ENCODE measurements at places on chromosomes 3 and 15.

DNA sequence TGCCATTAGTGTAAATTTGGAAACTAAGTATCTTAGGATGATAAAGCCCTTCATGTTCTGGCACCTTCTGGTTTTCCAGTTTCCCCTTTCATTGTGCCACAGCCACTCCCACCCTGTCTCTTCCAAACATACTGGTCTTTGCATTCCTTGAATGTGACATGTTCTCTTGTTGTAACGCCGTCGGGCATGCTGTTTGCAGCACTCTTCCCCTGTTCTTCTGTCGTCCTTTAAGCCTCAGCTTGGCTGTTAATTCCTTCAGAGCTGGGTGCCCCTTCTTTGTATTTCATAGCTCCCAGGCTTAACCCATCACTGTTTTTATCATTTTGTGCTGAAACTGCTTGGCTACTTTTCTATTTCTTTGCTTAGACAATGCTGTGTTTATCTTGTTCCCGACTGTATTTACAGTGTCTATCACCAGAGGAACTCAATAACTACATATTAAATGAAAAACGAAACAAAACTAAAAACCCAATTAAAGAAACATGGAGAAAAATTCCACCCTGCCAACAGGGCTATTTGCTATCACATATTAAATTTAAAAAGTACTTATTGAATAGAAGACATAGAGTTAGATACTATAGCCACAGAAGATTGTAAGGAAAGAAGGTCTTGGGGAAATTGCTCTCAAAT lies 95.4 kb upstream of the KCNAB1 start:
- DNase-seq, result no peak

GRCh38 chr3:128875556-128876120 lies 3.8 kb upstream of the ACAD9 start:
- DNase-seq, result no peak

DNA sequence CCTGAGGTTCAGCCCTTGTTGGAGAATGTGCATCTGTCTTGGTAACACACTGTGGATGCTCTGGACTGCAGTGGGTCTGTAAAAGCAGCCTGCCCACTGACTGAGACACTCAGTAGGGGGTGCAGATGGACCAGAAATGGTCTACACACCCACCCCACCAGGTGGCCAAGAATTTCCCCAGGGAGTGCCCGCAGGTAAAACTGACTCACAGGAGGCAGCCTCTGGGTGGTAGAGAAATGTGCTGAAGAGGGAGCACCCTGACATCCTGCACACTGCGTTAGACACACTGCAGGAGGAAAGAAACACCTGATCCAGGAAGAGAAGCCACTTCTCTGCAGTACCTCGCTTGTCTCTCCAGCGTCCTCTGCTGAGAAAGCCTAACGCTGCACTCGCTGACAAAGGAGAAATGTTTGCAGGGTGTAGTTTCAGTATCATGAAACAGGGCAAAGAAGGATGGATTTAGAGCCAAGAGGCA lies 109.5 kb upstream of the ABHD17C start:
- no peak for DNase-seq

GRCh38 chr3:165389064-165389463 lies 192.9 kb upstream of the SLITRK3 start:
- peak; percentile 44 for DNase-seq

DNA sequence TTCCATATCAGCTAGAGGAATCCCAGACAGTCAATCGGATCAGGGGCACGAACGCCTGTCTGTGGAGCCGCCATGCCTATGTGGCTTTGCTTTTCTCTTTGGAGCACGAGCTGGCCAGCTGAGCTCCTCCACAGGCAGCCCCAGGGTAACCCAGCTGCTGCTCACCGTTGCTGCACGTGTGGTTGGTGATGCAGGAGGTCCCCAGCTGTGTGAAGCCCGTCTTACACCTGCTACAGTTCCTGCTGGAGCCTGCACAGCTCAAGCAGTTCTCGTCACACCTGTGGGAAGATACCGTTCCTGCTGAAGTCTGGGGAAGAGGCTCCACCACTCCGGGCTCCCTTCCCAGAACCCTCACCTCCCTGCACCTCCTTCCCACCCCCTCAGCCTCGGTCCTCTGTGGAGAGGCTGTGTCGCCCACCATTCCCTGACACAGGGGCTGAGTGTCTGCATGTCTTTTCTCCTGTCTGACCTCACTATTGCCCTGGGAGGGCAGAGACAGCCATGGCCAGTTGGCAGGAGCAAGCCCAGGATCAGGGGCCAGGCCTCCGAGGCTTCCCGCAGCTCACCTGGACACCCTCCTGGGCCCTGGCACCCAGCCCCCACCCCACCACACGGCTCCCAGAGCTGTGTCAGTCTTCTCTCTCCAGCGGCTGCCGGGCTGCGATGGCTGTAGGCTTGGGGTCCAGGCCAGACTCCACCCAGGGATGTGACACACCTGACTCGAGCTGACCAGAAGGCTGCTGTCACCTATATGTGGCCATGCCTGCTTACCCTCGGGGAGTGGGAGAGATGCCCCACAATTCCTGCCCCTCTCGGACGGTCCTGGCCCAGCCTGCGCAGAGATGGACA lies 12.2 kb upstream of the SNRPA1 start:
- no peak for DNase-seq

GRCh38 chr15:66131831-66132230 lies 121.7 kb downstream of the MEGF11 start:
- no peak for DNase-seq

DNA sequence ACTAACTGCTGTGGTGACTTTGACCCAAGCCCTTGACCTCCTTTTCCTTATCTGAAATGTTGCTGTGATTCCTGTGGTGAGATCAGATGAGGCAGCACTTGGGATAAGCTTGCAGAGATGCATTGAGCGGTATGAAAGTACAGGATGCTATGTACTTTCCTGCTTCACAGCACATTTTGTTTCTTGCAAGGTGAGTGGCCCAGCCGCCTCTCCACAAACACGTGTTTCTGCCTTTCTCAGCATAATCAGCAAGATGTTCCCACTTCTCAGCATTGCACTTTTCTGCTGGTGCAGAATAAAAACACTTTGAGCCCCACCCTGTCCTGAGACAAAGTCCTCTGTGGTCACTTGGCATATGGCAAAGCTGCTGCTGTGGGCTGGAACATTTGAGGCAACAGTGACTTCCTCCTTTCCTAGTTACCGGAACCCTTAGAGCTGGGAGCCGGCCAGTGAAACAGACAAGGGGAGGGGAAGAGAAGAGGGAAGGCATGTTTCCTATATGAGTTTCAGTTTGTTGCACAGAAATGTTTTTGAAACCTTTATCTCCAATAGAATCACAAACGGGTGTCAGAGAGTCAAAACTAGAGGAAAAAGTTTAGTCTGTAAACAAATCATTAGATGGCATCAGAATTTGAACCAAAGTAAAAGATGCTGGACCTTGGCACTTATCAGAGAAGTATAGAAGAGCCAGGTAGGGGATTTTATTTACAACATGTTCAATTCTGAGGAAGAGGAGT lies 5.0 kb downstream of the NUDT16 start:
- DNase-seq, result no peak

GRCh38 chr3:32510075-32510724 lies 7.5 kb upstream of the CMTM6 start:
- no peak for DNase-seq

- no peak for DNase-seq
Measured at GRCh38 chr15:62242999-62243398, 77.9 kb upstream of the C2CD4B start.

DNA sequence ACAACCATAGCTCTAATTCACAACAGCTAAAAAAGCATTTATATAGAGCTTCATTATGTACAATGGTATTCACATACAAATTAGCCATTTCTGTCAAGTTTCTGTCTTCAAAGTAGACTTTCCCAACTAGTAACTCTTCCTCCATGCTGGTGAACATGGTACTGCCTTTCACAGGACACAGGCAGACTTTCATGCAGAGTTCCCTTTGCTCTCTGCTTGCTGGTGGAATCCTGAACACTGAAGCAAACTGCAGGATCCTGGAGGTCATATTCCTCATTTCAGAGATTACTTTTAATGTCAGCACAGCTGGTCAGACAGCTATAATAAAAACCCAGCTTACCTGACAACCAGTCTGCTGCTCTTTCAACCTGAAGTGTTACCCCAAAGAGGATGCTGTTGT lies 53.6 kb downstream of the TASOR start:
- no peak for DNase-seq

DNA sequence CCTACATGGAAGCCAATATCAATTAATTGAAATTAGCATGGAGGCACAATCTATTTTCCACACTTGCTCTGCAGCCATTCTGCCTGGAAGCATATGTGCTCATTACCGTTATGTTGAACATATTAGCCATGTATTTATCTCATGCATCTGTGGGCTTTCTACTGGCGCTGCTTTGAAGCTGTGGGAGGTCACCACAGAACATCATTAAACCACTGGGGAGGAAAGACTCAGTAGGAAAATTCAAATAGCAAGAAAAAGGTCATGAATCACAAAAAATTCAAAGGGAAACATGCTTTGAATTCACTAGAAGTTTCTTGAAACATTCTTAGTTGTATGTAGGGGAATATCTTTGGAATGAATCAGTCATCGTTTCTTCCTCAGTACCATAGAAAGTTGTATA lies 652.5 kb downstream of the EDEM1 start:
- DNase-seq, result peak; percentile 72

DNA sequence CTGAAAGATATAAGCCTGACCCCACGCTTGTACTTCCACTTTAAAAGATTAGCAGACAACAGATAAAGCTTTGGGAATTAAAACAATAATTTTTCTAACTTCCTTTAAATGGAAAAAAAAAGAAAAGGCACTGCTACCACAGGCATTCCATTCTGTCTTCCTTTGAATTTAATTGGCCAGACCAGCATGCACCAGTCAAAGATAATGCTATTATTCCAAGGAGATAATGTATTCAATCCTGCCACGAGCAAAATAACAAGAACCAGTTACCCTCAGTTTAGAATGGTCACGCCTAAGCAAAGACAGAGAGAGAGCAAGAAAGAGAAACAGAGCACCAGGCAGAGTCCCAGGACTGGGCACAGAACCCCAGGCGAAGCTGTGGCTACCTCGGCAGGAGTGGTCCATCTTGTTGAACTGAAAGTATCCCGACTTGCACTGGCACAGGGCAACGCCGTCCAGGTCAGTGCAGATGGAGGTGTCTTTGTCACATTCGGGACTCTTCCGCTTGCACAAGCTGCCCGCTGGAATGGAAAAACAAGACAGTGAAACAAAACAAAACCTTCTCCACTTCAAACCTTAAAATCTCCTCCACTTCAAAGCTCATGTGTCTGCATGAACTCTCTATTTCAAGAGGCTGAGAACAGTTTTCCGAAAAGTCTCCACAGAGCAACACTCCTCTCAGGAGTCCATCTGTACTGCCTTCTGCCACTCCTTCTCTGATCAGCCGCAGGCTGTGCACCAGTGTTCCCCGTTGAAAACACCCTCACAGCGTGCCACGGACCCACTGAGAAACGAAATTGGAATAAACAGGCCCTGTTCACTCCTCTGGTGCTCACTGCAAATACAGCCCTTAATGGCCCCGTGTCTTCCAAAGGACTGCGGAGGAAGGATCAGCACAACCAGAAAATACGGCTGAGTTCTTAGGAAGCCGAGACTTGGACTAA lies 58.2 kb downstream of the HEG1 start:
- DNase-seq, result no peak

DNA sequence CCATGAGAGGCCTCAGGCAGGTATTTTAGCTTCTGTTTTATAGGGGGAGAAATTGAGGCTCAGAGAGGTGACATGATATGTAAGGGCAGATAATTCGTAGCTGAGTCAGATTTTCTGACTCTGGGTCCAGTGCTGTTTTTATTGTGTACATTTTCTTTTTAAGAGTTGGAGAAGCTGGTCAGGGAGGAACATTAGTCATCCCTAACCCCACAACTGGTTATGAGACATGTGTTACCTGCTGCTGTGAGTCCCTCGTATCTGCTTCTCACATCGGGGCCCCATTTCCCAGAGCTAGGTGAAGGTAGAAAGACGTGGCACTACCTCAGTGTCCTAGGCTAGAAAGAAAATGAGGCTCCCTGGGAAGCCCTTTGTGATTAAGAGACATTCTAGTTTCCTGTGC lies 28.6 kb downstream of the GALNT15 start:
- DNase-seq, result no peak

DNA sequence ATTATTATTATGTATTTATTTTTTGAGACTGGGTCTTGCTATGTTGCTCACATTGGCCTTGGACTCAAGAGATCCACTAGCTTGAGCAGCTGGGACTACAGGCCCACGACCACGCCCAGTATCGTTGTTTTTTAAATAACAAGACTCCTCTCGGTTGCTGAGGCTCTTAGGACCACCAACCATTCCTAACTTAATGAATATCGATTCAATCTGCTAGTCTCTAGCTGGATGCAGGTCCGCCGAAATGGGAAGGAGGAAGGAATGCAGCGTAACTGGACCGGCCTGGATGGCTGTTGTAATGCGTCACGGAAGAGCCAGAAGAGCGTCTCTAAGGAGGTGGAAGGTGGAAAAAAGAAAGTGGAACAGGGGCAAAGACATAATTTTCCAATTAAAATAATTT lies 1.7 kb downstream of the ANXA2 start:
- no peak for DNase-seq

DNA sequence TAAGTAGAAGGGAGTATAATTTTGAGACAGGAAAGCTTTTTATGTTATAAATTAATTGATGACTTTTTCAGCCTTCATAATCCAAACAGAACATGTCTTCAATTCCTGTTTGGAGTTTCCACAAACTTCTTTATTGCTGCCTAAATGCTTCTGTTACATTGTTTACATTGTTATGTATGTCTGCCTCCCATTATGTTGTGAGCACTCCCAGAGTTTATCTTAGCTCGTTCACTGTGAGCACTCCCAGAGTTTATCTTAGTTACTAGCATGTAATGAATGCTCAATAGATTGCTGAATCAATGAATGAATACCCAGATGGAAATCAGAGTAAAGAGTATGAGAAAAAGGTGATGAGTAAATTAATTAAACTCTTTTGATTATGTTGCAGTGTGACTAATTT lies 1178.0 kb downstream of the ROBO1 start:
- DNase-seq, result no peak

GRCh38 chr3:108157273-108157672 lies 65.0 kb downstream of the IFT57 start:
- no peak for DNase-seq

DNA sequence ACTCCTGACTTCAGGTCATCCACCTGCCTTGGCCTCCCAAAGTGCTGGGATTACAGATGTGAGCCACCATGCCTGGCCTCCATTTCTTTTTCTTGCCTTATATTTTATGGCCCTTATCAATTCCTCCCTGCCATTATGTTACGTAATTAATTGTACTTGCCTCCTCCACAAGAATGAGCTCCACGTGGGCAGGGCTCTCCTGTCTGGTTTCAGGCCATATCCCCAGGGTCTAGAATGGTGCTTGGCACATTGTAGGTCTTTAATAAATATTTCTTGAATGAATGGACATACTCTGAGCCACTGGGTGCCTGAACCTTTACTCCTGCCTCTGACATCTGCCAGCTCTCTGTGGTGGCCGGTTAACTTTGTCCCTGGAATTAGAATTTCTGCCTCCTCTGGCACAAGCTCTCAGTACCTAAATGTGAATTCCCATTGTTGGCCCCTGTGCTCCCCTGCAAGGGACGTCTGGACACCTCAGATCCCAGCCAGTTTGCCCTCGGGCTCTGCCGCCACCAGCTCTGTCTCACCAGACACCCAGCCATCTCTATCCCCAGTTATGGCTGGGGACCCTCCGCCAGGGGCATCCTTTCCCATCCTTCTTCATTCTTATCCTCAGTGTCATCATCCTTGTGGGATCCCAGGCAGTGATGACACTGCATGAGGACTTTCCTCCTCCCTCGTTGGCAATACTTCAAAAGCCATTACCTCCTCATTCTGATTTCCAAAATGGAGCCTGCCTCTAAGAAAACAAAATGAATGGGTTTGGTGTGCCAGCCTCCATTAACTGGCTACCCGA lies 165.6 kb upstream of the SMAD3 start:
- DNase-seq, result no peak
